ENCODE measurements at places on chromosomes 2 and 18.
A peak's percentile ranks its signal among the peaks of the same experiment; 100 is the strongest.

- DNase-seq: peak; percentile 10
Observed at GRCh38 chr18:22169889-22170420, 566 bp downstream of the GATA6 start.

DNA sequence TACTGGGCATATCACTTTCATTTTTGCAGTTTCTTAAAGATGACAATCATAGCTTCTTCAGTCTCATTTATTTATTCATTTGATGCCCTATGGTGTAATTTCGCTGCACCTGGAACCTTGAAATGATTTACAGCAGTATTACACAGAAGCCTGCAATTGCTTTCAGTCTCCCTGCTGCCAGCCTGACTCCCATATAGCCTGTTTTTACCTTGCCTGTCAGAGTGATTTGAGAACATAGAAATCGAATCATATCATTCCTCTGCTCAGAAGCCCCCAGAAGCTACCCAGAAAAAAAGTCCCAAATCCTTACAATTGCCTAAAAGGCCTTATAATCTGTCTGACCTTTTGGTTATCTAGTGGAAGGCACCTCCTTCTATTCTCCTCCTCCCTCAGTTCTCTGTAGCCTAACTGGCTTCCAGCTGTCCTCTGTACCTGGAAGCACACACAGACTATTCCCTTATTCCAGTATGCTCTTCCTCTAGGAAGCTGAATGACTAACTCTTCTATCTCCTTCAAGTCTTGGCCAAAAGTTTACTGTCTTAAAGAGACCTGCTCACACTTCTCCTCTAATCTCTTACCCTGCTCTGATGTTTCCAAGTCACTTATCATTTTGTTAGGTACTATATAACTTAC is 12.6 kb downstream of the SCN3A start:
- DNase-seq: no peak

GRCh38 chr2:202574541-202574940 is 60.2 kb upstream of the FAM117B start:
- no peak for DNase-seq

DNA sequence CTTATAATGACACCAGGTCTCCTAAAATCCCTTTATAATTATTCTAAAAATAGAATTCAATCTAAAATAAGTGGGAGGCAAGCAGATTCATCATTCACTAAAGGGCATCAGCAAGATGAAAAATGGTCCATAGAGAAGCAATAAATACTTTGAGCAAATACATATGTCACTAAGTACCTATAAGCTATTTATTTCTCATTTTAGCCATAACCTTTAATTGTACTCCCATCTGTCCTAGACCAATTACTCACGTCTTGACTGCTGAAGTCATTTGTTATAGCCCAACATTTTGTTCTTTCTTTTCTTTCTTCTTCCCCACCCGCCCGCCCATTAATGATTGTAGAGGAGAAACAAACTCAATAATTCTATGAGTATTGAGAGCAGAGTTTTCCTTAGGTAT is 105.7 kb downstream of the MAP2 start:
- DNase-seq: no peak

DNA sequence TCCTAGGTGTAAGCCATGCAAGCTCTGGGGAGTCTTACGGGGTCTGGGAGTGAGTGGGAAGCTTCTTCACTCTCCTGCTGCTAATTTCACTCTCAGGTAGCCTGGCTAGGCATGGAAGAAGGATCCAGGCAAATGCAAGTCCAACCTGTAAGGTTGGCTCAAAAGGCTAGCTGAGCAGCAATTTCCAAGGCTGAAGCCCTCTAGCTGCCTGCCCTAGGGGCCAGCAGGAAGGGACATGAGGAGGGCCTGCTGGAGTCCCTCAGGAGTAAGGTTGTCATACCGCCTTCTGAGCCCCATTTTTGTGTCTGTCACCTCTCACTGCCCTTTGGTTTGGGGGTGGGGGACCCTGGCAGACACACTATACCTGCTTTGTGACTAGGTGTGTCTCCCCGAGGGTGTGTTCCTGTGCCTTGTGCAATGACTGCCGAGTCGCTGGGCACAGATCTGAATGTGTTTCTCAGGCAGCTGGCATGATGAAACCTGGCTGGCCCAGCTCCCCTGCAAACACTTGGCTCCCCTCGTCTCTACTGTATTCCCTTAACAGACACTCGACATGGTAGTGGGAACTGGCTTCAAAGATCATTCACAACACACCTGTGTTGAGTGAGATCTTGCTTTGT is 123.9 kb upstream of the FAM136A start:
- DNase-seq: no peak

- DNase-seq: no peak
Observed at GRCh38 chr2:44817673-44818335, 123.7 kb upstream of the SIX3 start.

- DNase-seq: no peak
Observed at GRCh38 chr2:36587101-36587500, 10.9 kb downstream of the FEZ2 start.

DNA sequence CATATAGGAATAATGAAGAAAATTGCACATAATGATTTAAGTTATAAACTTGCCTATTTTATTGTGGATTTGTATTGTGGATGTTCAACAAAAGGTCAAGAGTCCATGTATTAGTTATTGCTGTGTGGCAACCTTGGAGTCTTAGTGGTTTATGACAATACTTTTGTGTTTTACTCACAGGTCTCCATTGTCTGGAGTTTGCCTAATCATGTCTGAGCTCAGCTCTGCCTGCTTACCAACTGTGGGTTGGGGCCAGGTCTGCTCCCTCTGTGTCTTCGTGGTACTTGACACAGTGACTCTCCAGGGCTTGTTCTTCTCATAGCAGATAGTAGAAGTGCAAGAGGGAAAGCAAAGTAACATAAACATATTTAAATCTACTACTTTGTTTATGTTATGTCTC is 382.5 kb downstream of the CBLN2 start:
- no peak for DNase-seq

DNA sequence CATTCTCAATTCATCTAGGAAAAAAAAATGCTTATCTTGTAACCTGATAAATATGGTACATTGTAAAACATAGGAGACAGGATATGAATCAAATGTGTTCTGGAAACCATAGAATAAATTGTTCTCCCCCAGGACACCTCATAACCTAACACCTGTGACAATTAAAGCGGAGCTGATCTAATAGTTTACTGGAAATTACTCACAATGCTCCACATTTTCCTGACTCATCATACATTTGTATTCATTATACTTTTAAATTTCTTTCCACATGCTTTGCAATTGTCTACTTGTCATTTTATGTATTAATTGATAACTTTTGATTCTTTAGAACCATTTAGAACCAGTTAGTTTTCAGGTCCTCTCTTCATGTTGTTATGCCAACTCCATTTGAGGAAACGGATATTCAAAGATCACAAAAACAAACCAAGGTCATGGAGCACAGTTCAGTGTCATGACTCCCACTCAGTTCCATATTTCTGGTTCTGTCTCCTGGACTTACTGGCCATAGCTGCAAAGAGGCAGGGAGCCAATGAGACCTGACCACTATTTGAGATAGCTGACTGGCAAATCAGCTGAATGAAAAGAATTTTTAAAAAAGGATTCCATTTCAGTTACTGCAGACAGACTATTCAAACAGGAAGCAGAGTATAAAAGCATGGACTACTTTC is 128.5 kb downstream of the CALCRL start:
- no peak for DNase-seq

- no peak for DNase-seq
Observed at GRCh38 chr18:55119434-55119833, 160.2 kb upstream of the CCDC68 start.

- no peak for DNase-seq
Observed at GRCh38 chr2:17104454-17104853, 413.8 kb downstream of the RAD51AP2 start.

- DNase-seq: peak; percentile 62
Observed at GRCh38 chr2:157492189-157492773, 48.4 kb upstream of the CYTIP start.

DNA sequence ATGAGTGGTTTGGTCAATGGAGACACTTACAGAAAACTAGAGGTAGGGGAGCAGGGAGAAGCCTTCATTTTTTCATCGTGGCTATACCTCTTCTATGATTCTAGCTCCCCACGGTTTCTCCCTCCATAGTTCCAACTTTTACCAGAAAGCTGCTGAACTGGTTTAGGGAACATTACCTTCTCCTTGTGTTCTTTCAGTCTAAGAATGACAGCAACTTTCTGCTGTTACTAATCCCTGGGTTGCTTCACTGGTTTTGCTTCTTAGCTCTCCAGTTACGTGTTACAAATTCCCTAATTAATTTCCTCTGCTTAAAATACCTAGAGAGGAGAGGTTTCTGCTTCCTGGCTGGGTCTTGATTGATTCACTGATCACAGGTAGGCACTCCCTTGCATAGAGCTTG is 499.9 kb downstream of the SLC4A3 start:
- no peak for DNase-seq

DNA sequence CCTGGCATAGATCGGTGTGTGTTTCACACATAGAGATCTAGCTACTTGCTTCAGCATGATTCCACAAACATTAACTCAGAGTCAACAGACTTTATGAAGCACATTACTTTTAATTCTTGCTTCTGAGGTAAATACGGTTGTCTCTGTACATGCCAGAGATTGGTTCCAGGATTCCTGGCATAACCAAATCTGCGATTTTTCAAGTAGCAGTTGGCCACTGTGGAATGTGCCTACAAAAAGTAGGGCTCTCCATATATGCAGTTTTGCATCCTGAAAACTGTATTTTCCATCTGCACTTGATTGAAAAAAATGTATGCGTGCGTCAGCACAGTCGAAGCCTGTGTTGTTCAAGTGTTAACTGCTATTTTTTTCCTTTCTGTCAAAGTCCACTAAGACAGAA is 85.0 kb downstream of the ZAP70 start:
- no peak for DNase-seq

GRCh38 chr2:207067473-207067872 is 98.3 kb downstream of the KLF7 start:
- DNase-seq: peak; percentile 91

GRCh38 chr2:21544392-21544791 is 420.6 kb downstream of the TDRD15 start:
- no peak for DNase-seq
